Ecto neural progenitor cell (in vitro differentiated cells): ENCODE measurements at places on chromosomes 1 and 21.

DNA sequence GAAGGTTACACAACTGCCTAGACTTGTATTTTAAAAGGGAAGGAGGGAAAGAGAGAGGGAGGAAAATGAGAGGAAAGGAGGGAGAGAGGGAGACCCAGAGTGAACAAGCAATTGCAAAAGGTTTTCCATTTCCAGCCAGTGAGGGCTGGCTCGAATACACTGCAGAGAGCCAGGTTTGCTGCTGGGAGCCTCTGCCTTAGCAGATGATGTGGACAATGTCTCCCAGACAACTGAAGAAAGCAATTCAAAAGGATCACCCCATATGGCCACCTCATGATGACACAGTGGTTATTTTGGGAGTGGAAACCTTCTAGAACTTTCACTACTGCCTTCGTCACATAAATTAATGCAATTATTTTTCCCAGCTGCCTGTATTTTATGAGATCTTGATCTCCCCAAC, 86.4 kb downstream of the BCAR3 start:
- DNase-seq = no peak

GRCh38 chr1:175171036-175171913, 21.3 kb downstream of the KIAA0040 start:
- no peak for DNase-seq

DNA sequence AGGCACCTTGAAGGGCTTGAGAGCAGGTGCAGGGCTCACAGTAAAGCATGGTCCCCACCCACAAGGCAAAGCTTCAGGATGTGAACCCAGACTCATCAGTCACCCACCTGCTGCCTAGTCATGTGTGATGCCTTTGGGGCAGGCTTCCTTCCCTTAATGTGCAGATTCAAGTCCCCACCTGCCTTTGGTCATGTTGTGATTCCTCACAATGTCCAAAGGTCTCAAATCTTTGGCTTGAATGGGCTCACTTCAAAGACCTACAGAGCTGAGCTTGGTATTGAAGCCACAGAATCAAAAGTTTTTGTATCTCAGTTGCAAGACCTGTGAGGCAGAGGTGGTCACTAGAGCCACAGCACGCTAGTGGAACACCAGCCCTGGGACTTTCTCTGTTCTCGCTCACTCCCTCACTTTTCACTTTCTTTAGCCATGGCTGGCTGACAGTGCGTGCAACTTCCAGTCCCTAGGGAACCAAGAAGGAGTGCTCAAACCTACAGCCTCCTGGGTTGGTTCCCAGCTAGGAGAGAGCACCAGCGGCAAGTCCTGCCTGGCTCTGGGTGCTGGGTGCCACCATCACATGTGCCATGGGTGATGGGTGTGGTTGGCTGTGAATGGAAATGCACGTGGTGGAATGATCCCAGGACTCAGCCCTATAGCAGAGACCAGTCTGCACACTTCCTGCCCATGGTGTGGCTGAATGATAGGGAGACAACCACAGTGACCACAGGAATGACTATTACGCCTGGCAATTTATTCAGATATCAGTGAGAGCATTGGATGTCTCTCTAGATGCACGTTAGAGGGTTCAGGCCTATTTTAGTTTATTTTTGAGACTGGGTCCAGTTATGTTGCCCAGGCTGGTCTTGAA, 26.4 kb upstream of the CLIC6 start:
- no peak for DNase-seq

GRCh38 chr1:229479660-229480399, 28.3 kb downstream of the NUP133 start:
- no peak for DNase-seq

DNA sequence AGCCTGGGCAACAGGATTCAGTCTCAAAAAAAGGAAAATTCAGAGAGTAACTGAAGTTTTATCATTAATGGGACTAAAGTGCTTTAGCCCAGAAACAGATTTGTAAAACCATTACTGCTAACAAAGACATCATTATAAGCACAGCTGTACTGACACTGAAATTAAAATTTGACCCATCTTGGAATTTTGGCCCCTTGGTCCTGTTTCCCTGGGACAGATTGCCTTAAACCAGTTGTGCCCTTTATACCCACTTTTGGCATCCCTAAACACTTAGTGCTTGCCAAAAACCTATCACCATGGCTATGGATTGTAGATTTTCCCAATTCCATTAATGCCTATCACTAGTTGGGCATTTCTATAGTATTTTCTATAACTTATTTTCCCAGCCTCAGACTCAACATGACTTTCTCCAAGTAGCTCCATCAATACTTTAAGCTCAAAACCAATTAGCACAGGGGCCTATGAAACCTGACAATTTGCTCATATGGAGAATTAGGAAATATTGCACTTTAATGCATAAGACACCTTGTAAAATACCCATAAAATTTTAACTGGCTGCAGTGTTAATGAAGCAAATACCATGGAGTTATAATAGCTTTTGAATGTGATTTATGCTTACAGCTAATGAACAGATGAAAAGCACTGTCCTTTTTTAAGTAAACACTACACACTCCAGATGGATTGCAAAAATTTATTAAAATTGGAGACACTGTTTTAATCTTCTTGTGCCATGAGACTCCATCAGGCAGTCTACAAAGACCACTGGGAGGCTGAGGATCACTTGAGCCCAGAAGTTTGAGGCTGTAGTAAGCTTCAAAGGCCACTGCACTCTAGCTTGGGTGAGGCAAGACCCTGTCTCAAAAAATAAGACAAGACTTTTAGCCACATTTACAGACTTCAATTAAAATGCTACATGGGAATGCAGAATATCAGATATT, 4.3 kb downstream of the GAS5 start:
- no peak for DNase-seq

DNA sequence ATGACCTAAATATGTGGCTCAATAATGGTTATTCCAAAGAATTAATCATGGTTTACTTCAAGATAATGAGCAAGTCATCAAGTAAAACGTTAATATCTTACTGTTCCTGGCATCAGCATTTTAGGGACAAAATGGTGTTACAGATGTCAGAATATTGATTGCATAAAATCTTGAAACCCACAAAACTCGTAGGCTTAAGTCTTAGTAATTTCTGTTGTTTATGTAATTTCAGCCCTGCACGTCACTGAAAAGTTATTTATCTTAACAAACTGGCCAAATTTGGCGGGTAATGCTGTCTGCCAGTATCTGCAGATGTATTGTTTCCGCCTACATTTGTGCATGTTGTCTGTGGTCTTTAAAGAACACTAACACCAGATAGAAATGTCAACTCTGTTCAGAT, 25.8 kb downstream of the CDC7 start:
- no peak for DNase-seq

- no peak for DNase-seq
Observed at GRCh38 chr1:19696820-19697219, 32.1 kb downstream of the HTR6 start.

- peak; percentile 68 for DNase-seq
Observed at GRCh38 chr1:218164930-218165700, 120.0 kb upstream of the RRP15 start.

DNA sequence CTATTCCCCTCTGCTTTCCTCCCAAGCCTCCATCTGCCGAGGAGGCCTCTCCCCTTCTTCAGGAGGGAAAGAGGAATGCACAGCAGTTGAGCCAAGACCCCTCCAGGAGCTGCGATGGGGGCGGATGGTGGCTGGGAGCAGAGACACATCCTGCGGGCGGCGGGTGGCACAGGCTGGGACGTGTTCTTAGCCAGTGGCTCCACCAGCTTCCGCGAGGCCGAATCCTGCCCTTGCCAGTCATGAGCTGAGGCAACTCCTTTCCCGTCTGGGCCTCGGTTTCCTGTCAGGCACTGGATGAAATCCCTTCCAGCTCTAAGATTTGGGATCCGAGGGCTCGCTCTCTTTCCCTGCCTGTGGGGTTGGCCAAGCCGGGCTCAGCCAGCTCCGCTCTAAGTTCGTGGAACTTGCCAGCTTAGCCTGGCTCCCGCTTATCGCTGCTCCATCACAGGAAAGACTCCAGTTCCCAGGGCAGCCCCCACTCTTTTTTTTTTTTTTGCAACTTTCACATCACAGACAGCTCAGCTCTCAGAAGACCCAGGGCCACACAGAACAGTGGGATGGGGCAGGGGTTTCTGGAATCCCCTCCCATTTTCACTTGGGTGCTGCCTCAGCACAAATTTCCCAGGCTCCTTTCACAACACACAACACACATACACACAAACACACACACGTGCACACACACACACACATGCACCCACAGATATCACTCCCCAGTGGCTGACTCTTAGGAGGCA, 506 bp downstream of the MYOM3 start:
- DNase-seq = no peak

GRCh38 chr1:214028649-214029406, 41.1 kb downstream of the PROX1 start:
- no peak for DNase-seq

DNA sequence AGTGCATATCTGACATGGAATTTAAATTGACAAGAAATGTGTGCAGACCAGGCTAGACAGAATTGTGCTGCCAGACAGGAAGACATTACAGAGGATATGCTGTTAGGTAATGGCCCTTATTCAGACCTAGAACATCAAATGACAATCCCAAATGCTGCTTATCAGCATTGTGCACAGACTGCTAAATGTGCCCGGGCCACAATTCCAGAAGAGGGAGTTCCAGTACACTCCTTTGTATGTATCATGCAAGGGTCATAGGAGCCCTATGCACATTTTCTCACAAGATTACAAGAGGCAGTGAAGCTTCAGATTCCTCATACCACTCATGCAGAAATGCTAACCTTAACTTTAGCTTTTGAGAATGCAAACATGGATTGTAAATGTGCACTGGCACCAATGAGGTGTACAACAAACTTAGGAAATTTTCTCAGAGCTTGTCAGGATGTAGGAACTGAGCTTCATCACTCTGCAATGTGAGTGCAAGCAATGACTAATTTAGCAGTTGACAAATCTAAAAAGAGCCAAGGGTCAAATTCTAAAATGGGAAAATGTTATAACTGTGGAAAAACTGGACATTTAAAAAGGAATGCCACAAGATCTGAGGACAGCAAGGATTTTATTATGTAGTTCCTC, 273.5 kb downstream of the COL11A1 start:
- no peak for DNase-seq

GRCh38 chr1:179017383-179018326, 8.0 kb upstream of the FAM20B start:
- no peak for DNase-seq

- DNase-seq = no peak
Observed at GRCh38 chr1:168230709-168231108, 4.9 kb downstream of the SFT2D2 start.

- no peak for DNase-seq
Observed at GRCh38 chr1:39574646-39575045, 1.9 kb downstream of the PABPC4 start.

GRCh38 chr1:42484382-42484781, 21.3 kb downstream of the CCDC30 start:
- DNase-seq = no peak

GRCh38 chr1:20250340-20250989, 40.2 kb upstream of the VWA5B1 start:
- DNase-seq = no peak

DNA sequence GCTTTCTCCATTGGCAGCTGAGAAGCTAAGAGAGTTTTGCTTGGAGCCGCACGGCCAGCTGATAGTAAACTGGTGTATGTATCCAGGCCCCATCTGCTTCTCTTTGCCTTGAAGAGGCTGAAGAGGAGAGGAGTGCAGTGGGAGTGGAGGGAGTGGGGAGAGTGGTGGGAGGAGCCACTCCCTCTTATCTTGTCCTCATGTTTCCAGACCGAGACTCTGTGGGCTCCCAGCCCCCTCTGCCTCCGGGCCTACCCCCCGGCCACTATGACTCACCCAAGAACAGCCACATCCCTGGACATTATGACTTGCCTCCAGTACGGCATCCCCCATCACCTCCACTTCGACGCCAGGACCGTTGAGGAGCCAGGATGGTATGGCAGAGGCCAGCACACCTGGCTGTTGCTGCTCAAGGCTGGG, 6.0 kb upstream of the LRRC71 start:
- no peak for DNase-seq

DNA sequence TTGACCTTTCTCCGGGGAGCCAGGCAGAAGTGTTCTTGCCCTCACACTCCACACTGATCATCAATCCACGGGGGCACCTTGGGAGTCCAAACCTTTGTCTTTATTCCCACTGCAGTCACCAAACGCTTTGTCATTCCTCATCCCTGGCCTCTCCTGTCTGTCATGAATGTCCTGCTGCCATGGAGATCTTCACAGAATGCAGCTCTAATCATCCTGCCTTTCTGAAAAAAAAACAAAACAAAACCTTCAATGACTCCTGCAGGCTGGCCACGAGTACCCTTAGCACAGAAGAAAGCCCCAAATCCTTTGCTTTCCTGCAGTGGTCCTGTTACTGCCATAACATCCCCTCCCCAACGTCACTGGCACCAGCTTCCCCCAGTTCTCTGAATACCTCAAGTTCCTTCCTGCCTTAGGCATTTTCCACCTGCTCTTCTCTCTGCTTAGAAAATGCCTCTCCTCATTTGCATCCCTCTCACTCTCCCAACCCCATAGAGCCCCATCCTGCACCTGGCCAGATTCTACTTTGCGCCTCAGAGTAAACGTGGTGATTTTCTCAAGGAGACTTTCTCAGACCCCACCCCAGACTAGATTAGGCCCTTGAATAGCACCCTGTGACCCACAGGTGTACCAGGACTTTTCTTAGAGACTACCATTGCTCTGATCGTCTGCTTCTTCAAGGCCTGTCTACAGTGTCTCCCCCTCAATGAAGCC, 131.2 kb downstream of the AK5 start:
- DNase-seq = peak; percentile 50

DNA sequence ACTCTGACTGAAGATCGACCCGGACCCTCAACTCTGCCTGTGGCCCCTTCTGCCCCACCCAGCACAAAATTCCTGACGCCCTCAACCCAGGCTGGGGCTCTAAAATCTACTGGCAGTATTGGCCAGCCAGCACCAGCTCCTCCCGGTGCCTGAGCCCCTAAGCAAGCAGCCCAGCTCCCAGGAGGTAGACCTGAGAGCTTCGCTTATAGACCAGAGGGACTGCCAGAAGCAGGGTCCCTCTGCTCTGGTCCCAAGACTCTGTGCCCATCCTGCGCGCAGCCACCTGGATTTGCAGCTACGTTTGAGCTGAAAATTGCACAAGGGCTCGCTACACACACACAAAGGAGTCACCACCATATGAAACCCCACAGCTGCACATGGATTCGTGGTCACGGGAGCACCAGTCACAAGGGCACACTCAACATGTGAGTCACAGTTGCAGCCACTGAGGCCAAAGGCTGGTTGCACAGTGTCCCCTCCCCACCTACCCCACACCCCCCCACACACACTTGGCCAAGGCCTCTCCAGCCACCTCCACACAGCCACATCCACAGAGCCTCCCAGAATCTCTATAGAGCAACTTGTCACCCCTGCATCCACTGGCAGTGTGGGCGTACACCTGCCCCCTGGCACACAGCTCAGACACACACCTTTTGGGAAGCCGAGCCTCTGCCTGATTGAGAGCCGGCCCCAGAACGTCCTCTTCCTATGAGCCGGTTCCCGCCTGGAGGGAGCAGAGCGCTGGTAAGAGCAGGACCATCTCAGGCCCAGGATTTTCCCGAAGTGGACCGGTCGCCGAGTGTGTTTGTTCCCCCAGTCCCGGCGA, 1.1 kb upstream of the DMBX1 start:
- peak; percentile 74 for DNase-seq

- no peak for DNase-seq
Observed at GRCh38 chr1:54046671-54047383, 6.2 kb downstream of the TMEM59 start.
